ENCODE measurements at places on chromosomes 6 and 20. TPM values are rescaled to one million over a fixed set of nuclear protein-coding genes. Genes with fewer than 3 reads are reported as not detected.
A peak's percentile ranks its signal among the peaks of the same experiment; 100 is the strongest.

GRCh38 chr6:43723737-43724295 is 36.2 kb upstream of the MRPS18A start:
- no peaks in the 10 kb centered on the region for H3K36me3 ChIP-seq
- peaks cover 12% of the 10 kb centered on the region for H3K27me3 ChIP-seq
- no peak overlapping the region for H3K27ac ChIP-seq
- no peak overlapping the region for H3K4me3 ChIP-seq

DNA sequence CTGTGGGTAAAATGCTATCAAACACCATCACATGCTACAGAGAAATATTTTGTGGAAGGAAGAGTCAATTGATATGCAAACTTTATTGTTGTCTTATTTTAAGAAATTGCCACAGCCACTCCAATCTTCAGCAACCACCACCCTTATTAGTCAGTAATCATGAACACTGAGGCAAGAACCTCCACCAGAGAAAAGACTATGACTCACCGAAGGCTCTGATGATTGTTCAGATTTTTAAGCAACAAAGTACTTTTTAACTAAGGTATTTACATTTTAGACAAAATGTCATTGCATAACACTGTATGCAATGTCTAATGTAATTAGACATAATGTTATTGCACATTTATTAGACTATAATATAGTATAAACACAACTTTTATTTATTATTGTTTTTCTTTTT is 26.2 kb upstream of the MMP24 start:
- H3K27ac ChIP-seq, result no peak overlapping the region
- no peak for DNase-seq
- no peaks in the 10 kb centered on the region for H3K27me3 ChIP-seq
- H3K4me1 ChIP-seq, result no peaks in the 10 kb centered on the region
- peaks cover 10% of the 10 kb centered on the region for H3K36me3 ChIP-seq

- H3K36me3 ChIP-seq, result no peaks in the 10 kb centered on the region
- H3K27me3 ChIP-seq, result peaks cover 2% of the 10 kb centered on the region
- no peak overlapping the region for H3K4me3 ChIP-seq
- no peak for DNase-seq
- no peaks in the 10 kb centered on the region for H3K4me1 ChIP-seq
Measured at GRCh38 chr20:24357931-24358330, 111.5 kb upstream of the SYNDIG1 start.

The ENPP4 gene
- total RNA-seq, result 9.0 TPM

The IMPG1 gene
- not detected for total RNA-seq

DNA sequence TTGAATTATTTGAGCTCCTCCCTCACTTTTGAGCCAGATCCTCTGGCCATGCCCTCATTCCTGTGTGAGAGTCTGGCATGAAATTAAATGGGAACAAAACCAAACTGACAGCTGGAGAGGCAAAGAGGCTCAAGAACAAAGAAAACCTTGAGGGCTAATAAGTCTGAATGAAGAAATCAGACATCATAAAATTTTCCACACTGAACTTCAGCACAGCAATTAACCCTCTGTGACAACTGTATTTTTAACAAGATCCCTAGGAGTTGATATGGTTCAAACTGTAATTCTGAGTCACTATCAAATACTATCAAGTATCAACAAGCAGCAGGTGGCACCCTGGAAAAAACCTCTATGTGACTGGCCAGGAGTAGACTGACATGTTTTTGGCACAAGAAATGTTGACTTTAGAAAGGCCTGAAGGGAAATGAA is 109.4 kb upstream of the EMILIN3 start:
- no peak overlapping the region for H3K4me3 ChIP-seq
- no peak for DNase-seq
- no peaks in the 10 kb centered on the region for H3K27me3 ChIP-seq
- H3K27ac ChIP-seq, result no peak overlapping the region
- peaks cover 31% of the 10 kb centered on the region for H3K36me3 ChIP-seq
- H3K4me1 ChIP-seq, result peaks cover 16% of the 10 kb centered on the region

DNA sequence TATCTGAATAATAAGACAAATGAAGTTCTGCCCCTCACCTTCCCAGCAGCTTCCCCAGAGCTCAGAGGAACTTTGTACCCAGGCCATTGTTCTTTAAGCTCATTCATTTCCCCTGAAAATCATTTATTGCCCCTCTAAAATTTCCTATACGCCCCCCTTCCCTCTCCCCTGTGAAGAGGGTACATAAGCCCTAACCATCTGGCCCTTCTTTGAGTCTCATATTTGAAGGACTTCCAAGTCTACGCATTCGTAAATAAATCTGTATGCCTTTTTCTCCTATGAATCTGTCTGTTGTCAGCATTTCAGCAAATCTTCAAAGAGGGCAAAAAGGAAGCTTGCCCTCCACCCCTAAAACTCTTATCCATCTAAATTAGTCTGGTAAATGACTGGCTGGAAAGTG is 73.1 kb upstream of the DST start:
- peaks cover 2% of the 10 kb centered on the region for H3K27me3 ChIP-seq
- no peak for DNase-seq
- H3K4me1 ChIP-seq, result no peaks in the 10 kb centered on the region
- H3K27ac ChIP-seq, result no peak overlapping the region
- H3K4me3 ChIP-seq, result no peak overlapping the region
- no peaks in the 10 kb centered on the region for H3K36me3 ChIP-seq

The ZNF334 gene
- total RNA-seq, result 2.1 TPM

DNA sequence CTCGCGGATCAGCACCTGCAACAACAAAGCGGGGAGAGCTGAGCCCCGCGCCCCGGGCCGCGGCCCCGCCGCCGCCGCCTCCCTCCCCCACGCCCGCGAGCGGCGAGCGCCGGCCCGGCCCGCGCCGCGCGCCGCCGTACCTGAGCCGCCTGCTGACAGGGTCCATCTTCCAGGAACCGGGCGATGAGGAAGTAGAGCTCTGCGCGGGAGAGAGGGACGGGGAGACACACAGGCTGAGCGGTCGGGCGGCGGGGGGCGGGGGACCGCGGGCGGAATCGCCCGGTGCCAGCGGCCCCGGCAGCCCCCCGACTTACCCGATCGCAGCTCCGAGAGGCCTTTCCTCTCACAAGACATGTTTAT is 359 bp downstream of the PHIP start:
- H3K4me3 ChIP-seq, result peak overlapping the region; percentile 89
- H3K36me3 ChIP-seq, result peaks cover 12% of the 10 kb centered on the region
- no peak for DNase-seq
- H3K27ac ChIP-seq, result peak overlapping the region; percentile 98

The DNAH8 gene
- 0.11 TPM for total RNA-seq

The TMEM217 gene
- total RNA-seq, result 1.4 TPM

The TCP11 gene
- total RNA-seq, result not detected

DNA sequence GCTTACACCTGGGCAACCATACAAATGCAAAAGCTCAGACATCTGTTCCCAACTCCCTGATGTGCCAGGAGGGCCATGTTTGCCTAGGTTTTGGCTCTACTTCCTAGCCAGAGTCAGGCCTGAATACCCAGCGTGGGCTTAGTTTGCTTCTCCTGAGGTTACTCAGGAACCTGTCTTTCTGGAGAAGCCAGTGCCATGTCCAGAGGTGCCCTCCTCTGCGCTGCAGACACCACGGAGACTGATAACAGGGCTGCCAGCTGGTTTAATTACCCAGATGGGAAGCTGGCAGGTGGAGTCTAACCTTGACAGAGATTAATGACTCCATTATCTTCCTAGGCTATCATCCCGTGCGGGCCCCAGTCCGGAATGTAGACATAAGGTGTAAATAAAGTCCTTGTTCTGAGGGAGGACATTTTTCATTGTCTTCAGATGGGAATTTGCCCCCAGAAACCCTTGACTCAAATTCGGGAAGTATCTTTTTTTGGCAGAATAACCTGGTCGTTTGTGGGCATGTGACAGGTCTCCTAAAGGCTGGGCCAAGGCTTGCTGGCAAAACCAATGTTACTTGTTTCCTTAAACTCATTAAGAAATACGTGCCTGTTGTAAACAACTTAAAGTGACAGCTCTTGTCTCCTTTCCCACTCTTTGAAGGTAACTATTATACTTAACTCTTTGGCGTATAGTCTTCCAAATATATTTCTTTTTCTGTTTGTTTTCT is 29.2 kb upstream of the ZNFX1 start:
- DNase-seq, result no peak
- H3K4me1 ChIP-seq, result peaks cover 10% of the 10 kb centered on the region
- no peak overlapping the region for H3K4me3 ChIP-seq
- peaks cover 17% of the 10 kb centered on the region for H3K27me3 ChIP-seq

GRCh38 chr6:113329942-113330635 is 527.1 kb upstream of the MARCKS start:
- DNase-seq, result no peak
- no peak overlapping the region for H3K27ac ChIP-seq
- no peaks in the 10 kb centered on the region for H3K27me3 ChIP-seq
- no peaks in the 10 kb centered on the region for H3K4me1 ChIP-seq
- no peaks in the 10 kb centered on the region for H3K36me3 ChIP-seq

GRCh38 chr20:37316116-37316774 is 26.8 kb downstream of the MANBAL start:
- peaks cover 26% of the 10 kb centered on the region for H3K4me1 ChIP-seq
- DNase-seq, result peak; percentile 64
- peaks cover 19% of the 10 kb centered on the region for H3K36me3 ChIP-seq
- no peaks in the 10 kb centered on the region for H3K27me3 ChIP-seq

DNA sequence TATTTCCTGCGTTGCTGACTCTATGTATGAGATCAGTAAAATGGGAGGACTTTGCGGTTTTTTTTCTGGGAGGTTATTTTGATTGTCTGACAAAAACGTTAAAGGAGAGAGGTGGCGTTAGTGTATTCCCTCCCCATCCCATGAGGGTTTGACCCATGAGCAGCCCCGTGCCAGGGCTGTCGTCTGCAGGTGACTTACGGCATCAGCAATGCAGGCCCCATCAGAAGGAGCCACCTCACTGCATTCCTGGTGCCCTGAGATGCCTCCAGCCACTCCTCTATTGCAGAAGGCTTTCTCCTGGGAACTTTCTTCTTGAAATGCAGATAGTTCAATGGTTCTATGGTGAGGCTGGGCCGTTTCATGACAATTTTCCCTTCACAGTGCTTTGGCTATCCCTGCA is 149.3 kb downstream of the TTLL2 start:
- H3K4me1 ChIP-seq, result peaks cover 2% of the 10 kb centered on the region
- no peak overlapping the region for H3K4me3 ChIP-seq
- no peak for DNase-seq
- H3K36me3 ChIP-seq, result no peaks in the 10 kb centered on the region
- no peak overlapping the region for H3K27ac ChIP-seq
- H3K27me3 ChIP-seq, result peaks cover 6% of the 10 kb centered on the region

The ALDH8A1 gene
- 1.4 TPM for total RNA-seq

Data from activated naive CD8-positive, alpha-beta T cell treated with anti-CD3 and anti-CD28 coated beads, Interleukin-2, amount 10 ng/mL, durations not matched to agents 7 days and 5 days (primary cell).